Hematopoietic multipotent progenitor cell treated with erythropoietin and hydrocortisone succinate and interleukin-3 and kit ligand, for 6 days (in vitro differentiated cells): ENCODE measurements at places on chromosomes 4 and X.
A peak's percentile ranks its signal among the peaks of the same experiment; 100 is the strongest.

- no peak for DNase-seq
Observed at GRCh38 chr4:187608001-187608421, 387.6 kb upstream of the ZFP42 start.

DNA sequence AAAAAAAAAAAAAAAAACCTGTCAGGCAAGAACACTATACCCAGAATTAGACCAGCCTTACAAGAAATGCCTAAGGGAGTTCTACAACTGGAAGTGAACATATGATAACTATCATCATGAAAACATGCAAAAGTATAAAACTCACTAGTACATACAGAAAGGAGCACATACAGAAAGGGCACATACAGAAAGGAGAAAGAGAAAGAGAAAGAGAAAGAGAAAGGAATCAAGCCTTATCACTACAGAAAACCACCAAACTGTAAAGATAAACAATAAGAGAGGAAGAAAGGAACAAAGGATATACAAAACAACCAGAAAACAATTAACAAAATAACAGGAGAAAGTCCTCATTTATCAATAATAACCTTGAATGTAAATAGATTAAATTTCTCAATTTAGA, 50.4 kb downstream of the PHKA1 start:
- DNase-seq, result no peak

GRCh38 chr4:150931005-150931404, 84.1 kb downstream of the LRBA start:
- no peak for DNase-seq

DNA sequence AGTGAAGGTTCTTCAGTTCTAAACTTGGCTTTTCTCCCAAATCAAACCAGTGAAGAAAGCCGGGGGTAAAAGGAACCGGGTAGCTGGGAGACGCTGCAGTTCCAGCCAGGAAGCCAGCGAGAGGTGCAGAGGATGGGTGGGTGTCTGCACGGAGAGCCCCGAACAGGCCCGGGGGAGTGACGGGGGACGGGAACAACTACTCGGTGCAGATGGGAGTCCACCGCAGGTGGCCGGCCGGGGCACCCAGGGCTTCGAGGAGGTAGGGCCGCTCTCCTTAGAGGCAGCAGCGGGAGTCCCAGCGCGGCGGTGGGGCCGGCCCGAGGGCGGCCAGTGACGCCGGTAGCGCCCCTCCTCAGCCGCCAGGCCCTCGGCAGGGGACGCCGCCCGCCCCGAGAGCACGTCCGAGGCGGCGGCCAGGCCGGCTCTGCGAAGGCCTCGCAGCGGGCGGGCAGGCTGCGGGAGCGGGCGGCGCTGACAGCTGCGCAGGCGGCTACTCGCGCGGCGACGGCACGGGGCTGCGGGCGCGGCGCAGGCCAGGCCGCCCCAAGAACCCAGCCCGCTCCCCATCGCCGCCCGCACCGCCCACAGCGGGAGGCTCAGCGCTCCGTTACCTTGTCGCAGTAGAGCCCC, 449 bp downstream of the FBXL5 start:
- peak; percentile 58 for DNase-seq

DNA sequence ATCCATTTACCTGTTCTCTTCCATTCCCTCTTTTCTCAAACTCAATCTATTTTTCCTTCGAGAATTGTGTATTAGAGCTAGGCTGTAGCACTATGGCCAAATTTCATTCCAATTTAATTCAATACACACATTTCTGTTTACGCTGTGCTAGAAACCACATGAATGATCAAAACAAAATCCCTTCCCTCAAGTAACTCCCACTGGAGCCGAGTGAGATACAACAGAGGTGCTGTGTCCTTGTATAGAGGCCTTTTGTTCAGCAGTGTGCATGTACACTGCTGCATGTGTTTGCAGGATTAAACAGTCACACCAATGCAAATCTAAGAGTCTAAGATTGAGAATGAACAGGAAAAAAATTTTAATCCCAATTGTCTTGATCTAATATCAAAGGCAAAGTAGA, 734.2 kb downstream of the RAPGEF2 start:
- no peak for DNase-seq

DNA sequence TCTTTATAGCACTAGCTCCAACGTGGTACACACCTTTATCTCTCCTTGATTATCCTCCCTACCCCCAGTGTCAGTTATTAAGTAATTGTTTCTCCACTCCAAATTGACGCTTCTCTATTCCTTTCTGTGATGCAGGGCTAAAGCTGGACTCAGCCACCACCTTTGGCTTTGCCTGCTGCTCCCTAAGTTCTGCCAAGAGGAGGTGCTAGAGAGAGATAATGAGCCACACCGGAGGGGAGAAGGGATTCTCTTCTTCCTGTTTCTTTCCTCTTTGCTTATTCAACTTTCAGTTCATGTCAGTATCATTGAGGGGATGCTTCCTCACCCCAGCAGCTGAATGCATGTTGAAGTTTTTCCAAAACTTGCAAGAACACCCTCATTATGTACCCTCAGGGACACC, 176.5 kb downstream of the GBA3 start:
- DNase-seq, result peak; percentile 2

GRCh38 chrX:12315526-12315925, 177.3 kb downstream of the FRMPD4 start:
- DNase-seq, result no peak

DNA sequence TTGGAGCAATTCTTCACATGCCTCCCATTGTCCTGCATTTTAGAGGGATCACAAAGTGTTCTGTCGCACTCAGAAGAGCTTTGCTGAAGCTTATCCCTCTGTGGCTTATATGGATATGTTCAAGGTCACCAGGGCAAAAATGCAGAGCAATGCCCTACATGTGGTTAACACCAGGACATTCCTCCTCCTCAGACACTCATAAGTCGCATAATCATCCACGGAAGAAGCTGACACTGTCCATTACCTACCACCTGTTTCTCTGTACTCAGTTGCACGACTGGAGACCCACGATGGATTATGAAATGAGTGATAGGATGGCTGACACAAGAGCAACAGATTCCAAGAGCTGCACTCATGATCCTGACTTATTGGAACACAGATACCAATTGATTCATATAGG, 68.7 kb upstream of the PRDX4 start:
- DNase-seq, result no peak

DNA sequence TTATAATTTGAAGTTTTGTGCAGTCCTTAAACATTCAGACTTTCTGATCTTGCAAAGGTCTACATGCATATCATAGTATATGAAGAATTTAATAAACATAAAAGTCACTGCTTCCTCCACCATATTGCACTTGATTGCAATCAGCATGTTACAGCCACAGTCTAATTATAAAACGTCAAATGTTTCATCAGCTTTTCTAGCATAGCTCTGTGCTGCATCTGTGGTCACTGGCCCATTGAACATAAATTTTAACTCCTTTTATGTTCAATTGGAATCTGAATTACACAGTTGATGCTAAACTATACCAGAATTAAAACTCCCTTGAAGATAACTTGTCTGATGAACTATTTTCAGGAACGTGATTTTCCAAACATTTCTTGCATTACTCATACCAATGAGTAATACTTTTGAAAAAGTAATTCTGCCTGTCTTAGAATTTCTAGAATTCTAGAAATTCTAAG, 329.1 kb downstream of the GALNTL6 start:
- peak; percentile 27 for DNase-seq

DNA sequence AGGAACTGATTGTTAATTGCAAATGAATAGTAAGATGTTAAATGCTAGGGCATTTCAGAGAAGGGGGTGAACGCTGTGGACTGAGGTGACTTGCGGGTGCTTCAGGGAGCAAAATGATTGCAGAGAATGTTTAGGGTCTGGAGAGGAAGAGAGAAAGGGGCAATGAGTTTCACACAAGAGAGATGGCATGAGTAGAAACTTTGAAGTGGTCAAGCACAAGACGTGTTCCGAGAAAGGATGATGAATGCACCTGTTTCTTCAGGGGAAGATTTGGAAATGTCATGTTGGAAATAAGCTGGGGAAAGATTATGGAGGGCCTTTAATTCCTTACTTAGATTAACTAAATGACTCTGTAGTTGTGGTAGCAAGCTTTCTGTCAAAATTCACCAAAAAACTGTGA, 43.4 kb downstream of the DTHD1 start:
- no peak for DNase-seq

- peak; percentile 3 for DNase-seq
Observed at GRCh38 chrX:4936315-4936714, 1222.9 kb upstream of the PRKX start.

DNA sequence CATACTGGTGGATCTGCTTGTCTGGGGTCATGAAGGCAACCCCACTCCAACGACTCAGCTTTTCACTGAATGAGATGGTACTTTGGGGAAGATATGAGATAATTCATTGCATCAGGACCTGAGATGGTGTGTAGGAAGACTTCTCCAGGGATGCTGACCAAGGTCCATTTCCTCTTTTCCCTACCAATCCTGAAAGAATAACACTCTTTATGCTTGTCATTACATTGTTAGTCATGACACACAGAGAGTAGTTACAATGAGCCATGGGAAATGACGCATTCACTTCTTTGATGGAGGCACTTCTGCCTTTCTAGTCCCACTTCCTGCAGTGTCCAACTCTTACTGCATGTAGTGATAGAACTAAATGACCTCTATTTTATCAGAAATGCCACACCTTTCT, 58.6 kb downstream of the AREG start:
- DNase-seq, result no peak

DNA sequence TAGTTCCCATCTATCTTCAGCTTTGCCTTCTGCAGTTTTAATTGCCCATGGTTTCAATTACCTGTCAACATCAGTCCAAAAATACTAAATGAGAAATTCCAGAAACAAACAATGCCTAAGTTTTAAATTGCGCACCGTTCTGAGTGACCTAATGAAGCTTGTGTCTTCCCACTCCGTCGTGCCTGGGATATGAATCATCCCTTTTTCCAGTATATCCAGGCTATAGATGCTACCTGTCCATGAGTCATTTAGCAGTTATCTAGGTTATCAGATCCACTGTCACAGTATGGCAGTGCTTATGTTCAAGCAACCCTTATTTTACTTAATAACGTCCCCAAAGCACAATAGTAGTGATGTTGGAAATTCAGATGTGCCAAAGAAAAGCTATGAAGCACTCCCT, 363.6 kb upstream of the FAM241A start:
- no peak for DNase-seq

DNA sequence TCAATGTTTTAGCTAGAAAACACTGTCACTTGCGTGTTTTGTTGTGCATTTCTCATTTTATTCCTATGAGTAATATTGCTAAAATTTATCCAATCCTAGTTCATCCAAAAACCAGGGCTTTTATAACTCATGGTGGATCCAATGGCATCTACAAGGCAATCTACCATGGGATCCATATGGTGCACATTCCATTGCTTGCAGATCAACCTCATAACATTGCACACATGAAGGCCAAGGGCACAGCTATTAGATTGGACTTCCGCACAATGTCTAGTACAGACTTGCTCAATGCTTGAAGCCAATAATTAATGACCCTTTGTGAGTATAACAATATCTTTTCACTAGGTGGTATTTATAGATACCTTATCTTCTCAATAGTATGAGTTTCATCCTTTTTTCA, 57.2 kb upstream of the UGT2B7 start:
- no peak for DNase-seq

DNA sequence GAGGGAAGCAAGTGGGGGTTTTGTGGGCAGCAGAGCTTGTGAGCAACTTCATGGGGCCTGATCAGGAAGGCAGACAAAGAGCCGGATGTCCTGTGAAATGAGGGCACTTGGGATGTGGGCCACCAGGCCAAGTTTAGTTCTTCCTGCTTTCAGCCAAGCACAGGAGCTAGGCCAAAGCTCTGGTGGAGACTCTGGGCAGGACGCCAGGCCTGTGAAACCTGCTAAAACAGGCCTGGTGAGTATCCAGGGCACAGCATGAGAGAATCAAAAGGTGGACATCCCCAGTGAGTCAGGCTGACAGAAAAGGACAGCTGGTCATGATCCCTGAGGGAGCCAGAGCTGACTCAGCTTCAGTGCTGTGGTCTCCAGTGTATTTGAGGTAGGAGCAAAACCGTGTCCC, 95.7 kb downstream of the NPNT start:
- peak; percentile 4 for DNase-seq

GRCh38 chr4:101334963-101335572, 12.3 kb downstream of the PPP3CA start:
- DNase-seq, result peak; percentile 6

GRCh38 chr4:54277691-54278090, 48.6 kb downstream of the PDGFRA start:
- peak; percentile 7 for DNase-seq

GRCh38 chrX:70042399-70043371, 7.1 kb downstream of the AWAT2 start:
- DNase-seq, result peak; percentile 9

DNA sequence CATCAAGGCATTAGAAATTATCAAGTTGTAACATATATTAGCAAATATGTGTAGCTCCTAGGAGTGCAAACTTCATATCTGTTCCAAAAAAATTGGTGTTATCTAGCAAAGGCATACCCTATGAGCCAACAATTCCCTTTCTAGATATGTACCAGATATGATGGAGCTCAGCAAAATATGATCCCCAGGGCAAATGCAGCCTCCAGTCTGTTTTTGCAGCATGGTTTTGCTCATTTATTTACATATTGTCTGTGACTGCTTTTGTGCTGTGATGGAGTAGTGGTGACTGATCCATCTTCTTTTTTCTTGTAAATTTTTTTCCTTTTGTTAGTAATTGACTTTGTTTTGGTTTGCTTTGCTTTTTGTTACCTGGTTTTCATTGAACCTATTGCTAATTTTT, 41.0 kb downstream of the CEP135 start:
- DNase-seq, result peak; percentile 71

GRCh38 chr4:33886356-33886755, 2358.0 kb downstream of the ARAP2 start:
- DNase-seq, result no peak

DNA sequence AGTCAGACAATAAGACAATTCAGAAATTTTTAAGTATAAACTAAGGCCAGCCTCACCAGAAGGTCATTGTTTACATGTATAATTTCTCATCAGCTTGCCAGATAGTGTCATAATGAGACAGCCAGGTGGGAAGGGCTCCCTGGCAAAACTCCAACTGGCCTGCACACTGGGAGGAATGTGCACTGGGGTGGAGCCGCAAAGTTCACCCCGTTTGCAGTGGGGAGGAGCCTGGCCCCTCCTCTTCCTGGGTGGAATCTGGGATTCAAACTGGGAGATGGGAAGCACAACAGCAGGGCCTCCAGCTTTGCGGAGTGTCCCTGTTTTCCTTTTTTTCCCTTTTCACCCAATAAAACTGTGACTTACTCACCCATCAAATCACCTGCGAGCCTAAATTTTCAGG, 329.9 kb downstream of the SMARCA1 start:
- DNase-seq, result no peak
